GM12864 (cell line): ENCODE measurements at places on chromosomes 3 and 15.

DNA sequence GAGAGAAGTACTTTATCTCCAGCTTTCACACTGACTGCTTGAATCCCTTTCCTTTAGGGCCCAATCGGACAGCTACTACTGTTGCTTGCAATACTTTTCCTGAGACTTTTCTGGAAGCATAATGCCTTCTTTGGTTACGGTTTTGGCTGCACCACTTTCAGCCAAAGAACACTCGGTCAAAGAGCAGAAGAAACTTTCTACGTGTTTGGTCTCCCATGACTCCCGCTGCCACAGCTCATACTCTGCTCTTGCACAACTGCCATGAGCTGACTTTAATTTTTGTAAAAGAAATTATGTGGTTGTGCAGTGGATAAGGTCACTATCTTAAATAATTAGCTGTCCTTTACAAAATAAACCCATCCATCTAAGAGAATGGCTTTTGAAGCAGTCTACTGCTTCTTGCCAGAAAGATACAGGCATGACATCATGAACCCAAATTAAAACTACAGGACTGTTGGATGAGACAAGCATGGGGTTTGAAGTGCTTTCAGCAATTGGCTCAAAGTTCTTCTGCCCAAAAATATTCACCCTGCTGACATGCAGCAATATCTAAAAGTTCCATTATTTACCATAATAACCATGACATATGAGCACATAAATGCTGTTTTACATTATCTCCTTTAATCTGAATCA, 42.0 kb downstream of the PROS1 start:
- no peak for DNase-seq

- no peak for DNase-seq
Measured at GRCh38 chr3:98600412-98601095, 7.1 kb upstream of the CPOX start.

DNA sequence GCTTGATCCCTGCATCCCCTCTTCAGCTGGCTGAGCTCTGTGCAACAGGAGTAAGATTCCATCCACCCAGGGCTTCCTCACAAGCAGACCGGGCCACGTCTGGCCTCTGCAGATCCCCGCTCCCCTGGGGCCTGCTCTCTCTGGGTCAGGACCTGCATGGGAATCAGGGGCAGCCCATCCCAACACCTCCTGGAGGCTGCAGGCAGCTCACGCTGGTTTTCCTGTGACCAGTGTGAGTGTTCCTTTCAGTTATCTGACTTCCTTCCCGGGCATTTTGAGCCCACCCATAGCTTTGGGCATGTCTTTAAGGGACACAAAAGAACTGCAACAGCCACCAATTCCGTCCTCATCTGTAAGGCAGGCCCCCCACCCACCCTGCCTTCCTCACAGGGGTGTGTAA, 16.3 kb downstream of the NUP210 start:
- no peak for DNase-seq

GRCh38 chr3:120410541-120410940, 40.3 kb downstream of the FSTL1 start:
- no peak for DNase-seq

- DNase-seq = no peak
Measured at GRCh38 chr3:60325610-60326170, 925.6 kb downstream of the FHIT start.

DNA sequence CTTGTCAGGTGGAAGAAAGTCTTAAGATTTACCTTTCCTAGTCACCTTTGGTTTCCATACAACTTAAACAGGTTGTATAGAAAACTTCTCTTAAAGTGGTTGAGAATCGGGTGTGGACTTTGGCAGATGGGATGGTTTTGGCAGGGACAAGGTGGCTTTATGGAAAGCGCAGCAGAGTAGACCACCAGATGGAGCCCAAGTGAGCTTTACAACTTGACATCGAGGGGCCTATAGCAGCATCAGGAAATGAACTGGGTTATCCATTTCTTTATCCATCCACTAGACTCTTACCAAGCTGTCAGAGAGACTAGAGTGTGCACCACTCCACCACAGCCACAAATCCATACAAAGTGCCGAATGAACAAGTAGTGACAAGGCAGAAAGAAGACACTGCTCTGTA, 85.3 kb upstream of the MBNL1 start:
- no peak for DNase-seq

DNA sequence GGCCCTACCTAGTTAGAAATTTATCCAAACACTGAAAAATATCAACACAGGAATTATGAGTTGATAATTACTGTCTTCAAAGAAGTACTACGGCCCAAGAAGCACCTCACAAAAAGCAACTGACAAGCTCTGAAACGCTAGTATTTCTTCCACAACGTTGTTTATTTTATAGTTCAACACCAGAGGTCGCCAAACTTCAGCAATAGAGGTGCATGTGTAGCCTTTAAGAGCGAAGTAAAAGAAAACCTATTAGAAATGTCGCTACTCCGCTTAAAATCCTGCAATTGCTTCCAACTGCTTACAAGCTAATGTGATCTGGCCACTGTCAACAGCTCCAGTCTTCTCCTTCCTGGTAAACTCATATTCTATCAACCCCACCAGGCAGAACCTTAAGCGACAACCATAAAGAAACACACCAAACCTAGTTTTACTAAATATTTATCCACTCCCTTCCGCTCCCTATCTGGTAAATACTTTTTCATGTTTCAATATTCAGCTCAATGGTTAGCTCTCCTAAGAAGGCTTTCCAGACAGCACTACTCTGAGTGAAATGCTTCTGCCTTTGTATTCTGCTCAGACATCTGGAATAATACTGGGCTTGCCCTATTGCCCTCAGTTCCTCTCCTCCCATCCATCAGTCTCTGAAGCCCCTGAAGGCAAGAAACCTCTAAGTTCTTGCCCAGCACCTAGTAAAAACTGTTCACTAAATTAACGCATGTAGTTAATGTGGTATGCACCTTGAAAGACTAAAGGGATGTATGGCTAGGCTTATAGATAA, 110.2 kb downstream of the NR1I2 start:
- DNase-seq = peak; percentile 33

DNA sequence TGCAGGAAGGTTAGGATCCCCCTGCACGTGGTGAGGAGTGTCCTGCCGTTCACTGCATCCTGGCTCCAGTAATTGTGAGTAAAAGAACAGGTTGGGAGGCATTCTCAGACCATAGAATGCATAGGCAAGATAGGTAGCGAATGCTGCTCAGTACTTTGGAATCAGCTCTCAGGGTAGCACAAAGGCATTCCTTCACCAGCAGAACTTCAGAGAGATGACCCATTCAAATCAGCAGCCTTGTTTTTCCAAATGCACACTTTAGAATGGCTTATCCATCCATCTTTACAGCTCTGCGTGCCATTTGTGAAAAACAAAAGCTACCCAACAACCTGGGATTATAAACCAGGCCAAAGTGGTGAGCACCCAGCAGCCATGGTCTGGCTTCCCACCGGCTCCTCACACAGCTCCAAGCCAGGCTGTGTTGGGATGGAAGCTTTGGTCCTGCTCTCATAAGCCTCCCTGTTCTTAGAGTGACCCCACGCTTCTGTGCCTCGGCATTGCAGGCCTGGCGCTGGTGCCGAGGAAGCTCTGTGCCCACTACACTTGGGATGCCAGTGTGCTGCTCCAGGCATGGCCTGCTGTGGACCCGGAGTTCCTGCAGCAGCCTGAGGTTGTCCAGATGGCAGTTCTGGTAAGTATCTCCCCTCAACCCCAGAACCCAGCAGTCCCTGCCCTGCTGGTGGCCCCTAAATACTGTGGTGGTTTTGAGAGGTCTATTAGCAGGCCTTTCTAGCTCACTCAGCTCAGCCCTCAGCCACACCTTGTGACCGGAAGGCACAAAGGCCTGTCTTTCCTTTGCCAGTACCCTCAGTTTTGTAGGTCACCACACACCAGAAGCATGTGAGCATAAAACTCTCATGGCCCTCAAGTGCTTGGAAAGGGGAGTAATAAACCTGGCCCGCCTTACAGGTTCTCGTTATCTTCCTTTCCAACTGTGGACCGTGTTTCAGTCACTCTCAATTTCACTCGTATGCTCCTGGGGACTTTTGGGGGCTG, 52.9 kb upstream of the LIMD1 start:
- DNase-seq = no peak

DNA sequence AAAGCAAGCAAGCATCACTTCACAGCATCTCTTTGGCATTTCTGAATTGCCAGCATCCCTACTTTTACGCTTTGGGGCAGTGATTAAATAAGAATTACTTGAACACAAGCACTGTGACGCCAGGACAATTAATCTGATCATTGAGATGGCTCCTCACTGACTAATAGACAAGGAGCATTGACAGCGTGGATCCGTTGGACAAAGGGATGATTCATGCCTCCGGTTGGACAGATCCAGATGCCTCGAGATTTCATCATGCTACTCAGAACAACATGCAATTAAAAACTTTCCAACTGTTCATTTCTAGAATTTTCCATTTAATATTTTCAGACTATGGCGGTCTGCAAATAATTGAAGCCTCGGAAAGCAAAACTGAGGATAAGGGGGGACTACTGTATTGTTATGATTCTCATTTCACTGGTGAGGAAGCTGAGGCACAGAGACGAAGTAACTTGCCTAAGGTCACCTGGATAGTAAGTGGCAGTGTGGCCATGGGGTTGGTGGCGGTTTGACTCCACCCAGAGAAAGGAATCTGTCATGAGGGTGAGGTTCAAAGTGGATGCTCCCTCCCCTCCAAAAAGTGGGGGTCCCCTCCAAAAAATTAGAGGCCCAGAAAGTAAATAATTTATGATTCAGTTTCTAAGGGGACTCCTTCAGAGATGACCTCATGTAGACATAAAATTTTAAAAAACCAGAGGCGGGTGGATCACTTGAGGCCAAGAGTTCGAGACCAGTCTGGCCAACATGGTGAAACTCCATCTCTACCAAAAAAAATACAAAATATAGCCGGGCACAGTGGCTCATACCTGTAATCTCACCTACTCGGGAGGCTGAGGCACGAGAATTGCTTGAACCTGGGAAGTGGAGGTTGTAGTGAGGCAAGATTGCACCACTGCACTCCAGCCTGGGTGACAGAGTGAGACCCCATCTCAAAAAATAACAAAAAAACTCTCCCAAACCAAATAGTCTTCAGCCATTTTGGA, 12.3 kb upstream of the PGPEP1L start:
- no peak for DNase-seq

- no peak for DNase-seq
Measured at GRCh38 chr3:121467085-121467484, 78.7 kb downstream of the POLQ start.

GRCh38 chr3:67401921-67402320, 252.5 kb downstream of the SUCLG2 start:
- no peak for DNase-seq

DNA sequence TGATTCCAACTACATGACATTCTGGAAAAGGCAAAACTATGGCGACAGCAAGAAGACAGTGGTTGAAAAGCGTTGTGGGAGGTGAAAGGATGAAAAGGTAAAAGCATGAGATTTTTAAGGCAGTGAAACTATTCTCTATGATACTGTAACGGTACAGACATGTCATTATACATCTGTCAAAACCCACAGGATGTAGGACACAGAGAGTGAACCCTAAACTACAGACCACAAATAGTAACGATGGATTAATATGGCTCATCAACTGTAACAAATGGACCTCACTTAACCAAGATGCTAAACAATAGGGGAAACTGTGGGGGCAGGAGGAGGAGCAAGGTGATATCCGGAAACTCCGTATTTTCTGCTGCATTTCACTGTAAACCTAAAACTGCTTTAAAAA, 39.1 kb downstream of the MYO9A start:
- DNase-seq = no peak

DNA sequence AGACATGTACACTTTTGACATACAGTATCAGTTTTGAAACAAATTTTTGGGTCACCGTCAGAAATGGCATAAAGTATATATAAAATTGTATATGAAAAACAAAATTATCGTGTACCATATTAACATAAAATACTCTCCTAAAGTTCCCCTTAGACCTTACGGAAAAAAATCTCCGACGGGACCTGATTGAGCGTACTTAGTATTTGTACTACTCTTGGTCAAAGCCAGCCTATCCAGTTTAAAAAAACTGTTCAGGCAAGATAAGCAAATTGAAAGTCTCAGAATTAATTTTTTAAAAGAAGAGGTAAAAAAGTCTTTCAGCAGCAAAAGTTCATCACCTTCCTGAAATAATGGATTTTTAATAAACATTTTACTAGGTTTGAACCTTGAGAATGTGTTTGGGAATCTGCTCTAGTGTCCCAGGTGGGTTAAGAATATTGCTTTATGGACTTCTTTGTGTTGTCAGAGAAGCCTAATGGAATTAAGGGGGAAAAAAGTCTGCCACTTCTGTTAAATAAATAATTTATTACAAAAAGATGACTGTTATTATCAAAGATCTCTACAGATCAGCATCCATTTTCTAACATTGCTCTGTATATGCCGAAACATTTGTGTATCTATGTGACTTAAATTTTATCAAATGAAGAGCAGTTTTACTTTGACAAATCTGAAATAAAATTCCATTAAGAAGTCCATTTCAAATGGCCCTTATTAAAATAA, 48.6 kb downstream of the ZBTB20 start:
- DNase-seq = no peak

- no peak for DNase-seq
Measured at GRCh38 chr3:195802795-195803194, 8.9 kb downstream of the MUC4 start.

DNA sequence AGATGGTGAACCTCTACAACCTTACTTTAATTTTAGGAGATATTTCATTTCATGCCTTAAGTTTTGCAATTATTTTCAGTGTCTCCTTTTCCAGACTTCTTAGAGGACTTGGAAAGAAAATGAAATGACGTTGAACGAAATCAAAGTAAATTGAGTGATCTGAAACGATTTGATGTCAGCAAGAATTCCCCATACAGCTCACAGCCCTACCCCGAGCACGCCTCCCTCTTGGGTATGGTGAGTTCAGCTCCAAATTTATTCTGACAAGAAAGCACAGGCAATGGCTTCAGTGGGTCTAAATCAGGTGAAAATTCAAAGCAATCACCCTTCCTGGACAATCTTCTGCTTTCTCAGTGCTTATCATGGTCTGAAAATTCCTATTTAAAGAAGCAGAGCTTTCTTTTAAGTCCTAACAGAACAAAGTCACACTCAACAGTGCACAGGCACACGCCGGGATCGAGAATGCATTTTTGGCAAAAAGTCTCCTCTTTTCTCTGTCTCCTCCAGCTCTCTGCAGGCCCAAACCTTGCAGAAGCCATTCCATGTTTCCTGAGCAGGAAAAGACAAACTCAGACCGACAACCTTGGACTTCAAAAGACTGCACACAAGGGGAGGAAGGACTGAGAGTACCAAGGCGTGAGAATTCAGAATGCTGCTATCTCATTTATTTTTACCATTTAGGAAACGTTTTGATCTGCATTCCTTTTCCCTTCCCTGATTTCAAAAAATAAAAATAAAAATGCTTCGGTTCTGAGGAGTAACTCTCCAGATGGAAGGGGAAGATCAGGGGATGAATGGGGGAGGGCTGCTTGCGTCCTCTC, 72.0 kb downstream of the CCNL1 start:
- DNase-seq = no peak

DNA sequence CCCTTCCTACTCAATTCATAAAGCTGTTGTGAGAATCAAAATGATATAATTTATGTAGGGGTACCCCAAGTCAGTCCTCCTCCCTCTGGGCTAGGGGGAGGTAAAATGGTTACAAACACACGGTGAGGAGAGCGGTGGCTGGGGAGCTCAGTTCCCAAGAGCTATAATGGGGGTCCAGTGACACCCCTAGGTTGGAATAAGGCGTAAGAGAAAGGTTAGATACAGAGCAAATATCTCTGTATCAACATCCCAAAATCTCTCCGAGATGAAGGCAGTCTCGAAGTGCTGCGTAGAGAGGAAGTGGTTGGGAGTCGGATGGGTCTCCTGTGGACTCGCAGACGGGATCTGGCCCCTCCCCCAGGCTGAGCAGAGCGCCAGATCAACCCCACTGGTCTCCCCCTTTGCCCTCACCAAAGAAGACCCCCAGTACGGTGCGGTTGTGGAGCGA, 1.8 kb downstream of the DUOX2 start:
- no peak for DNase-seq

- DNase-seq = no peak
Measured at GRCh38 chr15:39859636-39860035, 60.4 kb downstream of the GPR176 start.
